ENCODE measurements at places on chromosomes 3 and 15.

GRCh38 chr3:47910777-47911440, 105.3 kb downstream of the MAP4 start:
- peak; percentile 93 for DNase-seq

GRCh38 chr15:90419738-90420406, 31.8 kb downstream of the IQGAP1 start:
- DNase-seq, result peak; percentile 90

- DNase-seq, result peak; percentile 96
These were observed at the start of gene TM4SF1 for GRCh38 chr3:149377408-149378364. Gene TM4SF1, minus strand, starts transcription at chr3:149377649. Its CDS starts 102 bp downstream, at chr3:149377547.

GRCh38 chr15:22968366-22968765, 11.8 kb downstream of the CYFIP1 start:
- peak; percentile 95 for DNase-seq

DNA sequence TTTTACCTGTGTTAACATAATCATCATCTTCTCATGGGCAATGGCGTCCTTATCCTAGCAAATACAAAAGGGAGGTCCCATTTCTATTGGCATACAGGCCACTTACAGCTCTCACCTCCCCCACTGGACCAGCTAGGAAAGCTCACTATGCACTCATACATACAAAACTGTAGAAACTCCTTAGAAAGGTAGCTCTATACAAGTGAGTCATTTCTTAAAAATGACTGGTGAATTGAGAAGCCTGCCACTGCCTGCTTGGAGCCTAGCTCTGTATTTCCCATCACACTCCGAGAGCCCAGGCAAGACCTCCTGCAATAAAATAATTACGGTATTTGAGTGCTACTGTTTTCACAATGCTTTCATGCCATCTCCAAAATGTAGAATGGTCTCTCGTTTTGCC, 321.8 kb downstream of the ULK4 start:
- no peak for DNase-seq

All from astrocyte (in vitro differentiated cells and primary cell).